ENCODE measurements at places on chromosomes 2 and 18.

DNA sequence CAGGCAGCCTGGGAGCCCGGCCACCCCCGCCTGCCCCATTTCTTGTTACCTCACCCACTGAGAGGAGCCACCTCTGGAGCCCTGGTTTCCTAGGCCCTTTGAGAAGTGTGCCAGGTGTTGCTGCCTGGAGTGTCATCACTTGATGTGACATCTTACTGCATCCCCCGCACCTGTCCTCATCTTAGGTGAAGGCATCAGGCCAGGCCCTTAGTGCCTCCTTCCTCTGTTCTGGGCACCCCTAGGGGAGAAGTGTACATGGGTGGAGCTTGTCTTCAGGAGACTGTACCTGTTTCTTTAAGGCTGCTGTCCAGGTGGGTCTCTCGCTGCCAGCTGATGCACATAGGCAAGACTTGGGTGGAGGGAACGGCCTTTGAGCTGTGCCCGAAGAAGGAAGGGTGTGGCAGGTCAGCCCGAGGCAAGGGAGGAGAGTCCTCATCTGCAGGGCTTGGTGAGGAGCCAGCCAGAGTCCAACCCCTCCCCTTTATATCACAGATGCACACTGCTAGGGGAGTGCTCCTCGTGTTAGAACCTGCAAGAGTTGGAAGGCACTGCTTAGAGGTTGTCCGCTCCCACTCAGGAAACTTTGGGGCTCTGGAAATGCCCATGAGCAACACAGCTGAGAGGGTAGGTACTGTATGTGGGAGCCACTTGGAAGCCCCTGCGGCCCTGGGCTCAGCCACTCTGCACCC, 45.9 kb downstream of the NCK2 start:
- DNase-seq = no peak

DNA sequence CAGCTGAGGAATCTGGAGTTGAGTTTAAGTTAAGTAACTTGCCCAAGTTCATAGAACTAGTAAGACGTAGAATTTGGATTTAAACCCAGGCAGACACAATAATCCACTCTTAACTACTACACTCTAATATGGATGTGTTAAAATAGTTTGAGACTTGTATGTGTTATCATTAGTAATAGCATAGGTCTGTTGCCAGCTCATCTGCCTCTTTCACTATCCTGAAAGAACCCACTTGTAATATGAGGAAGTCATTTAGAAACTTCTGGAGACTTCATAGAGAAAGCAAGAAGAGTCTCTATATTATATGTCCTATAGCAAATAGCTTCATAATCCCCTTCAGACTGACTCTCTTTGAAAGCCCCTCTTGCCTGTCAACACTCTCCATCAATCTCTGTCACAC, 43.0 kb upstream of the ACADL start:
- no peak for DNase-seq

GRCh38 chr2:31558401-31559295, 22.1 kb downstream of the SRD5A2 start:
- peak; percentile 90 for DNase-seq

DNA sequence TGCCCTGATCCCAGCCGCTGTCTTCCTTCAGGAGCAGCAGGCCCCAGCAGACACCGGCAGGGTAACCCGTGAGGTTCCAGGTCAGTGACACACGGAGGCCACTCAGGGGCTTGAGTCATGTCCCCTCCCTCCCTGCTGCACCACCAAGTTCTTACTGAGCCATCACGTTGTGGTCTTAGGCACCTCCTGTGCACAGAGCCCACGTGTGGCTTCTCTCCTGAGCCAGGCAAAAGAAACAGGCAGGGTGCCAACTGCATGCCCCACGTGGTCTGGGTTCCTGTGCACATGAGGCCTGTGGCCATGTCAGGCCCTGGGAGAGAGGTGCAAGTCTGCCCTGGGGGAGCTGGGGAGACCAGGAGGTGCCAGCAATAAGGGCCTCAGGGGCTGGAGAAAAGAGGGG, 264.8 kb downstream of the KLHL29 start:
- peak; percentile 4 for DNase-seq

- DNase-seq = no peak
These were observed 166.9 kb downstream of the VWC2L start for GRCh38 chr2:214577769-214578168.

GRCh38 chr2:165634282-165634681, 159.8 kb downstream of the GALNT3 start:
- no peak for DNase-seq

GRCh38 chr18:50726960-50727589, 92.7 kb downstream of the MRO start:
- DNase-seq = no peak

GRCh38 chr2:171763602-171764001, 76.3 kb downstream of the DYNC1I2 start:
- no peak for DNase-seq

DNA sequence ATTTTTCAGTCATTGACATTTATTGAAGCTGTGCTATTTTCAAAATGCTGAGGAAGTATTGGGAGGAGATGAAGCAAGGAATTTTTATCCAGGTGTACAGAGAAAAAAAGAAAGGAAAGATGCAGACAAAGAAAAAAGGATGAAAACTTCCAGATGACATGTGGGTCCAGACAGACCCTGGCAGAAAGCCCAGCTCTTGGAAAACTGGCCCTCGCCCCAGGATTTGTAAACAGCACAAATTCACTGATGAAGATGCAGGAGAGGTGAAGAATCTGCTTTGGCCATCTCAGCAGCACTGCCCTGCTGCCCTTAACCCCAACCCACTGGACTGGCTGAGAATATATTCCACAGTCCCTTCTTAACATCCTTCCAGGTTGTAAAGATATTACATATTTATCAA, 12.5 kb downstream of the TACR1 start:
- DNase-seq = no peak

DNA sequence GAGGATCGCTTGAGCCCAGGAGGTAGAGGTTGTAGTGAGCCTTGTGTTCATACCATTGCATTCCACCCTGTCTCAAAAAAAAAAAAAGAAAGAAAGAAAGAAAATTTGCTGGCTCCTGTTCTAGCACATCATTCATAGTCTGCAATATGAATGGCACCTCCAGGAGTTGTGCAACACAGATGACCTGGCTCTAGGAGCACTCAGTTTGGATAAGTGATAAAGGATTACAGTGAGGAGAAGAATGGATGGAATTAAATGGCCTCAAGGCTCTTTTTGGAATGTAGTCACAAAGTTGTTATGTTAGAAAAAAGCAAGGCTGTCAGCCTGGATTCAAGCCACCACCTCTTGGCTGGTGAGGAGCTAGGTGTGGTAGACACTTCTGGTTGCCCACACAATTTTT, 21.5 kb upstream of the SPRED2 start:
- no peak for DNase-seq

DNA sequence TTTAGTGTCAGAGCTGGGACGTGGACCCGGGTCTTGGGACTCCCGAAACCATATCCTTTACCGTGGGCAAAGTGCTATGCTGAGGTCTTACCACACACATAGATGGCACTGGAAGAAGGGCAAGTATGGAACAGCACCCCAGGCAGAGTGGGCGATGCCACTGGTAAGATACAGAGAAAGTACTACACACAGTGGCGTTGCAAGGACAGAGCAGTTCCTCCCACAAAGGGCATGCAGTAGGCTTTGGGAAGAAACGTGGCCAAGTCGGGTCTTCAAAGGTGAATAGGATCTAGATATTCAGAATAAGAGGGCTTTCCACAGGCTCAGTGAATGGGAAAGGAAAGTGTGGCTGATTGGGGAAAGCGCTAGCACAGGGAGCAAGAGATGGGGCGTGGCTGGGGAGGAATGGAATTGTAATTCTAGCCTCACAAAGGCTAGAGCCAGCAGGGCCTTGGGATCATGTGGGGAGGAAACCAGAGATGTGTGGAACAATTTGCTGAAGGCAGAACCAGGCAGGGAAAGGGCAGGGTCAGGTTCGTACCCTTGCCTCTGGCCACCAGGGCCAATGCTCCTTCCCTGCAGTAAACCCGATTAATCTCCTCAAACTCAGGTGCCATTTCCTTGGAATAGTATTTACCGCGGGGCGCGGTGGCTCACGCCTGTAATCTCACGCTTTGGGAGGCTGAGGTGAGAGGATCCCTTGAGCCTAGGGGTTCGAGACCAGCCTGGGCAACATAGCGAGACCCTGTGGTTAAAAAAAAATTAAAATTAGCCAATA, 36.0 kb downstream of the PCBP1 start:
- no peak for DNase-seq

DNA sequence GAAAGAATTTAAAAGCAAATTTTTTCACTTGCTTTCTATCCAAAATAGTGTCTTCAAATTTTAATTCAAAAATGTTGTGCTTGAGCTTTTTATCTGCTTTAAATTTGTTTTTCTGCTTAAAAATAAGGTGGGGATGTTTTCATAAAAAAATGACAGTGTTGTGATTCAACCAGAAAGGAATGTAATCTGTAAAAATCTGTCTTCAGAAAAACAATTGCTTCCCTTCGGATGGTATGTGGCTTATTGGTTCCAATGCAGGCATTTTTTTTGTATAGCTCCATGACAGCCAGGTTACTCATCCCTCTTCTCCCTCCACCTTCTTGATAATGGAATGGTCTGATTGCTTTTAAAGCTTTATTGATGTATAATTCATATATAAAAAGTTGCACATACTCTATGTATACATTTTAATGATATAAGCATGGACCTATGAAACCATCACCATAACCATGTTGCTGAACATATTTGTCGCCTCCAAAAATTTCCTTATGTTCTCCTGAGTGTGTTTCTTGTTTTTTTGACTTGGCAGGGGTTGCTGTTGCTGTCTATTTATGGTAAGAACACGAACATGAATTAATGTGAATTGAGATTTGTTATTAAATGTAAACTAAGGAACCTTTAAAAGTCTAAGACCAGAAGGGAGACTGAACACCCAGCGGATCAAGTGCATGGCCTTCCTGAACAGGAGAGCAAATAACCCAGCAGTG, 363.7 kb upstream of the SPHKAP start:
- DNase-seq = no peak

- DNase-seq = no peak
These were observed 63.0 kb upstream of the GLI2 start for GRCh38 chr2:120672526-120673204.

DNA sequence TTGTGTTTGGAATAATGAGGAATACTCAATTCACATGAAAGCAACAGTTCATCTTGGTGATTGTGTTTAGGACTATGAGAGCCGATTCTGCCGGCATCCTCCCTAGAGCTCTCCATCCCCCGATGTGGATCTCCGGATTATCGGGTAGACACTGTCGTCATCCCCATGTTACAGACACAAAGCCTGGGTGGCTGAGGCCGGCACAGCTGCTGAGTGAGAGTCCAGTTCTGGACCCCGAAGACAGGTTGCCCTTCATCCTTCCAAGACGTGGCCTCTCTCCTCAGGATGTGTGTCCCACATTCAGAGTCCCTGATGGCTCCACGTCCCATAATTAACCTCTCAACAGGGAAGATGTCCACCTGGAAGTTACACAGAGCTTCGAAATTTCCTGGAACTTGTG, 129.3 kb downstream of the HDAC4 start:
- DNase-seq = no peak

DNA sequence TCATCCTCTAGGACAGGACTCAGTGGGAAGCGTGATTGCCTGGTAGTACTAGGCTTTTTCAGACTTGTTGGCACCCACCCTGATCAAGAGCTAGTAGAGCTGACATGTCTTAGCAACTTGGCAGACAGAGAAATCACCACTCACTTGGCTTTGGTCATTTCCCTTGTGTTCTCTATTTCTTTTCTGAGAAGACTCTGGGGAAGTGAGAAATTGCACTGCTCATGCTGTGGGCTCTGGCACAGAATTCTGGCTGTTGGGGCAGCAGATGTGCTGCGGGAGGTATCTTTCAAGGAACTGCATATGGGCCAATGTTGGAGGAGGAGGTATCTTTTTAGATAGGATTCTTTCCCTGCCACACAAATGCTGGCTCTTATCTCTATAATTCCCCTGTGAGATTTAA, 529.1 kb upstream of the MEX3C start:
- DNase-seq = no peak

GRCh38 chr2:176132205-176133171, 3.0 kb downstream of the HOXD8 start:
- no peak for DNase-seq

DNA sequence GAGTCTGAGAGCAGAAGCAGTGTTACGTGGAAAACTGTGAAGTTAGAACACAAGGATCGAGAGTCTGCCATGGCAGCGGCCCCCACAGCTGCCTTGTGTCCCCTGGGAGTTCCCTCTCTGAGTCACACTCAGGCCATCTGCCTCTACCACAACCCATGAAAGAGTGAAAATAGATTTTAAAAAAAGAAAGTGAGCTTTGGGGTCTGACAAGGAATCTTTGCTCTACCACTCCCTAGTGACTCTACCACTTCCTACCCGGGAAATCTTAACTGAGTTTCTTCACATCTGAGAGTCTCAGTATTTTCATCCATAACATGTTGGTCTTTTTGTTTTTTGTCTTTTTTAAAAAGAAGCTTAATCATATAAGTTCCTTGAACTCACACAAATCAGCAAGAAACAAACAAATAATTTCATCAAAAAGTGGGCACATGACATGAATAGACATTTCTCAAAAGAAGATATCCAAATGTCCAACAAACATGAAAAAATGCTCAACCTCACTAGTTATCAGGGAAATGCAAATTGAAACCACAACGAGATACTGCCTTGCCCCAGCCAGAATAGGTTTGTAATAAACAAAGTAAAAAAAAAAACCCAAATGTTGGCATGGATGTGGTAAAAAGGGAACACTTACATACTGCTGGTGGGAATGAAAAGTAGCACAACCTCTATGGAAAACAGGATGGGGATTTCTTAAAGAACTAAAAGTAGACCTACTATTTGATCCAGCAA, 2.4 kb upstream of the MSGN1 start:
- DNase-seq = no peak

DNA sequence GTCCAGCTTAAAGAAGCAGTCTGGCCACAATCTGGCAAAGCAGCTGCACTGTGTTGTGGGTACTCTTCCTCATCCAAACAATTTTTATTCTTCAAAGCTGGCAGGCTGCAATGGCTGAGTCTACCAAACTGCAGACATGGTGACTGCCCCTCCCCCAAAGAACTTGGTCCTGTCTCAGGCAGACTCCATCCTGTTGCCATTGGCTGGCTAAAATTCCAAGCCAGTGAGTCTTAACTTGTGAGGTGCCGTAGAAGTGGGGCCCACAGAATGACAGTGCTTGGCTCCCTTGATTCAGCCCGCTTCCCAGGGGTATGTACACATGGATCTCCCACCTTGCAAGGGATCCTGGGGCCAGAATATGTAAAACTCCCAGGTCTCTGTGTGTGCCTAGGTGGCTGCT, 14.5 kb upstream of the NXPH2 start:
- no peak for DNase-seq

DNA sequence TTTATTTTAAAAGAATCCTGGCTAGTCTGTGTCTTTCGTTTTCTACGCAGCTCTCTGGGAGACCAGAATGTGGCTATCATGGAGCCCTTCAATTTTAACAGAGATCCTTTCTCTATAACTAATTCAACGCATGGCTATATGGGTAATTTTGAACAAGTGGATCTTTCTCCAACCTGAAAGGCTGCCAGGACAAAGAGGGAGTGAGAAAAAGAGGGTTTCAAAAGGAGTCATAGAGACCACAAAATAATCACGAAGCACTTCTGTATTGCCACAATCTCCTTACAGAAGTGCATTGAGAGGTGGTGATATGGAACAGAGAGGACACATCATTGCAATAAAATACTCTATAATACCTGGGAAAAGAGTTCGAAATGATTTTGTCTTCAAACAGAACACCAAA, 21.7 kb upstream of the CDH2 start:
- DNase-seq = no peak
